ENCODE measurements at places on chromosomes 7 and 10.

GRCh38 chr10:103514244-103514643, 20.7 kb downstream of the NEURL1 start:
- DNase-seq: no peak

DNA sequence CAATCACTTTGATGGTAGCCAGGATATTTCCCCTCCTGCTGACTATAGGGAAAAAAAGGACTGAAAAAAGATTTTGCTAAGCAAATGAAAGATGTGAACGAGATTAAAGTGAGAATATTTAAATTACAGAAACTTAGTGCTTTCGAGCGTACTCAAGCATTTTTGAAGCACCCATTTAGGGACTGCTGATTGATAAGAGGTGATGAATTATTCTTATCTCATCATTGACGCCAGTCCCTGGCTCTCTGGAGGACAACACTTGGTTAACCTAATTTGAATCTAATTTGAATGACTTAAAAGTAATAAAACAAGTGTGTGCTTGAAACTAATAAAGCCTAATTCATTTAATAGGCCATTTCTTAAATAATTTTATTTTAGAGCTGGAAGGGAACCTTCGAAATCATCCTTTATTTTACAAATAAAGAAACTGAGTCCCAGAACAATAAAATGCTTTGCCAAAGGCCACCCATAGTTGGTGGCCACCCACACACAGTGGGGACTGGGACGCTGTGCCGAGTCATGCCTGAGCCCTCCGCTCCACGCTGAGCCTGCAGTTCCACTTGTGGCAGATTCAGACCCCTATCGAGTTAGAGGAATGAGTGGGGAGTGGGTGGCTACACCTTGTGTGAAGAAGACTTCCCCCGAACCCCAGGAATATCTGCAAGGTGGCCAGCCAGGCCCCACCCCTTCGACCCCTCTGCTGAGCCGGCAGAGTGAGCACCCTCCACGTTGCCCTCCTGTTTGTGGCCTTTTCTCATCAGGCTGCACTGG, 61.1 kb upstream of the SAMD8 start:
- DNase-seq: no peak

GRCh38 chr10:31261511-31262311, 57.3 kb upstream of the ZEB1 start:
- no peak for DNase-seq

GRCh38 chr10:48336978-48337599, 30.6 kb downstream of the MAPK8 start:
- no peak for DNase-seq

- DNase-seq: no peak
Measured at GRCh38 chr10:78255796-78256638, 222.4 kb downstream of the RPS24 start.

- no peak for DNase-seq
Measured at GRCh38 chr7:46071076-46071475, 150.0 kb upstream of the IGFBP3 start.

DNA sequence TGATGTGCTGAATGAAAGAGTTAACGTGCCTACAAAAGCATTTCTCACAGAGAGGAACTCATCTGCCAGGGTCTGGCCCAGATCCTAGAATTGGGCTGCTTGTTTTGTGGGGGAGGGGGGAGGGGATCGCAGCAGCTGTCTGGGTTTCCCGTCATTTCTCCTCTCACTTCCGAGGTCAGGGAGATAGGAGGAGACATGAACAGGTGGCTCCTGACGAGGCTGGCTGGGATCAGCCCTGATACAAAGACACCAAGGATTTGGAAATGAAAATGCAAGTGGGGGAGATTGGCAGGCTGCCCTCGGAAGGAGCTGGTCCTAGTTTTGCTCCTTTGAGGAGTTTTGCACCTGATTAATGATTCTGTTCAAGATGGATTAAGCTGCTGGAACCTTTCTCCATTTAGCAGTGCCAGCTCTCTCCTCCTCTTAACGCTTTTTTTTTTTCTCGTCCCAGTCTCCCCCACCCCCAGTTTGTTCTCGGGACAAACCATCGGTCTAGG, 86.8 kb upstream of the KMT2C start:
- peak; percentile 32 for DNase-seq

GRCh38 chr7:130151591-130152492, 53.4 kb downstream of the TMEM209 start:
- DNase-seq: no peak
